ENCODE measurements at places on chromosomes 1 and 21.

- no peak for DNase-seq
These were observed 36.6 kb upstream of the LCE5A start for GRCh38 chr1:152473887-152474537.

DNA sequence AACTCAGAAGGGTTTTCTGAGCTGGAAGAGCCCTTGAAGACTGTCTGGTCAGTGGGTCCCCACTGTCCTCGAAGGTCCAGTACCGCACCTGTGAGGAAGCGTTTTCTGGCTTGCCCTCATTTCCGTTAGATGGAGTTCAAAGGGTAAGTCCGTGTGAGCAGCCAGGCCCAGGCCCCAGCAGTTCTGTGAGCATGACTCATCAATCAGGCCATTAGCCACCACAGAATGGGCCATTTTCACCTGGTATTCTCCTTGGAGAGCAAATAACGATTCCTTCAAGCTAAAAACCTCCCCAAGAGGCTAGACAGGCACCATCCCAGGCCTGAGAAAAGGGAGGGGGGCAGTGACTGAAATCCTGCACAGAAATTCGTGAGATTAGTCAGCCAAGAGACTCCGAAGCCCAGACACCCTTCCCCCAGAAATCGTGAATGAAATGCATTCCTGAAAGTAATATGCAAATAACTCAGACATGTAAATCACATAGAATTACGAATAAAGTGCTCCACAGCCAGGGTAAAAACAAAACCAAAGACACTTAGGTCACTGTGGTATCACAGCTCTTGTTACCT is 66.0 kb downstream of the BCAR3 start:
- peak; percentile 62 for DNase-seq

- no peak for DNase-seq
These were observed 114.3 kb downstream of the NAV1 start for GRCh38 chr1:201653233-201653632.

DNA sequence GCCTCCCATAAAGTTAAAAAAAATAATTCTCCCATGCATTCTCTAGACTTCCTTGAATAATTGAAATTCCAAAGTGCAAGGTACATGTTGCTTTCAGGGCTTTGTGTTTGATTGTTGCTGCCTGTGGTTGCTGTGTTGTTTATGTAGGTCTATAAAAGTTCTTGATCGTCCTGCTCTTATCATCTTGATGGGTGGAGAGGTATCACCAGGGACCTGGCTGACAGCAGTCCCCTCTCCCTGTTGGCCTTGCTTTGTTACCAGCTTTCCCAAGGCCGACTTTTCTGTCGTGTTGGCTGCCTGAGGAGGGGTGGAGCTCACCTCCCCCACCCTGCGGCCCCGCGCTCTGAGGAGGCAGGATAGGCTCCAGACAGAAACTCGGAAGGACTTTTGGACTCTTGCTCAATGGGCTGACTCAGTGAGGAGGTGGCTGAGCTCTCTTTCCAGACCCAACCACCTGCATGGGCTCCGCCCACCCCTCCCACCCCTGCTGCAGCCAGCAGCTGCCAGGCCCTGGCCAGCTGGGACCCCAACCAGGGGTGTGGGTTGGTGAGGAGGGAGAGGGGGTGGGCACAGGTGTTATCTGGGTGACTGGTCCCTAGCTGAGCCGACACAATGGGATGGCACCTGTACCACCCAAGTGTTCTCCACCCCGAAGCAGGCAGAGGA is 2.0 kb downstream of the INAVA start:
- no peak for DNase-seq

GRCh38 chr1:156815961-156816422 is 656 bp downstream of the SH2D2A start:
- no peak for DNase-seq

All from activated naive CD4-positive, alpha-beta T cell treated with anti-CD3 and anti-CD28 coated beads, Interleukin-2, amount 50 U/mL, for 72 hours (primary cell).